ENCODE measurements at places on chromosomes 4 and X.

GRCh38 chr4:145481942-145482208, 222 bp downstream of the SMAD1 start:
- no peak for DNase-seq

- no peak for DNase-seq
These were observed 1.8 kb downstream of the SGMS2 start for GRCh38 chr4:107826421-107826980.

GRCh38 chr4:118348886-118349285, 3.9 kb downstream of the PRSS12 start:
- DNase-seq, result no peak

GRCh38 chr4:15836362-15836761, 58.2 kb downstream of the CD38 start:
- no peak for DNase-seq

- DNase-seq, result no peak
These were observed 150.4 kb downstream of the FRAS1 start for GRCh38 chr4:78207541-78207940.

- DNase-seq, result no peak
These were observed 70.8 kb downstream of the PTPN13 start for GRCh38 chr4:86664959-86665358.

DNA sequence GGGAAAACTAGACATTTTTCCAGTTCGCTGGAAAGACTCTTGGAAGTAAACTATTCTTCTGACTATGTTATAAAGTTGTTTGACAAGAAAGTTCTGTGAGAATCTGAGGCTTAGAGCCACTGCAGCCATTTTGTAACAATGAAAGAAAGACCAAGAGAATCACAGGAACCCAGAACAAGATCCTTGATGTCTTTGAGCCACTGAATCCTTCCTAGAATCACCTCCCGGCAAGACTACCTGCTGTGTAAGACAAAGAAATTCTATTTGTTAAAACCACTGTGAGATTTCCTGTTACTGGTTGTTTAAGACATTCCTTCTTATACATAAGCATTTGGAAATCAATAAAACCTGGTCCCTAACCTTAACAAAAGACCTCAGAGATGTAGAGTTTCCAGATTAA, 175.7 kb upstream of the RASGEF1B start:
- no peak for DNase-seq

DNA sequence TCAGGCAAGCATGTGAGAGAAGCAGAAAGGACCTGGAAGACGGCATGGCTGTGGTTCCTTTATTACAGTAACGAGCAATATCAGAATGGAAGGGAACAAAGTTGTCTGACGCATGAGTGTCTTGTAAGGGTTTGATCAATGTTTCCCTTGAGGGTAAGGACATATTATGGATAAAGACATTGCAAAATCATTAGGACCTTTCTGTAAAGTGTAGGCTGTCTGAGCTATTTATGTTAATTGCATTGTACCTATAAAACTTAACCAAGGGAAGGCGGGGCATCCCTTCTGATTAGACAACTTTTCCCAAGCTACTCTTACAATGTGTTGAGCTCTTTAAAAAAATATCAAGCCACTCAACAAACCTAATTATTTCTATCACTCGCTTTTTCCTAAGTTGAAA, 112.2 kb upstream of the JADE1 start:
- no peak for DNase-seq

GRCh38 chr4:154858166-154858565, 77.1 kb downstream of the RBM46 start:
- no peak for DNase-seq

GRCh38 chrX:42188730-42189129, 265.4 kb upstream of the CASK start:
- no peak for DNase-seq

DNA sequence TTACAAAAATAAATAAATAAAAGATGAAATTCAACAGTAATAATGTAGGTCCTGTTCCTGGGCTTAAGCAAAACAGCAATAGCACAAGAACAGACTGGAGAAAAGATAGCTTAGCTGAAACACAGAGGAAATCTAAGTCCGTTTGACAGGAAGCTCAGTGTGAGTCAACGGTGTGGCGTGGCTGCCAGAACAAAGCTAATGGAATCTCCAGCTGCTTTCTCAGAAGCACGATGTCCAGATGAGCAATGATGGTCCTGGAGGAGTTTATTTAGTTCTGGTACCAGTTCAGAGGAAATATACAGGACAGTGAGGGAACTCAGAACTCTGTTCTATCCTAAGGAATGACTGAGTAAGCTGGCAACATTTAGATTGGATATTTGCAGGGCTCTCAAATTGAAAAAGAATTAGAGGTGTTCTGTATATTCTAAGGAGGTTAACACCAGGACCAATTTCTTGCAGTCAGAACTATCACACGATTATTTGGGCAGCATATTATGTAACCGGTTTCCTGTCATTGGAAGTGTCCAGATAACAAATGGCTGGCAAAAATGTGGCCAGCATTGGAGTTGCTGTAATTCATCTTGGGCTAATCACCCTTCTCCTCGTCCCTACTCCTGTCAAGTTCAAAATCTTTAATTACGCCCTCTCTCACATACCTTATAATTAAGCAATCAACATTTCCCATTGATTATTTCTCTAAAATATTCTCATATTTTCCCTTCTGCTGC, 12.7 kb downstream of the GAB3 start:
- DNase-seq, result no peak

GRCh38 chrX:39012621-39013111, 211.4 kb downstream of the MID1IP1 start:
- DNase-seq, result no peak

- DNase-seq, result no peak
These were observed 154.4 kb upstream of the NOCT start for GRCh38 chr4:138861135-138861534.

DNA sequence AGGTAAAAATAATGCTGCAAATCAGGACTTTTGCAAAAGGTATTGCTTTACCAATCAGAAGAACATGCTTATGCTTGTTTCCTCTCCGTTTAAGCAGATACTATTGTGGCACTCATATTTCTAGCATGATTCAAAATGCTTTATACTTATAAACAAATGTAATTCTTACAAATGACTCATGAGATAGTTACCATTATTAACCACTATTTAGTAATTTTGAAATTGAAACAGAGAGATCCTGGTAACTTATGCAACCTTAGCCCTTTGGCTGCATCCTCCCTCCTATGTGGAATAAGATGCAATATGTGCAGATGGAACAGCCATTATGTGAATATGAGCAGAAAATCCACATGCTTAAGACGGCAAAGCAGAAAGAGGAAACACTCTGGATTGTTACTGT, 164.7 kb downstream of the PCDH18 start:
- no peak for DNase-seq

GRCh38 chr4:41957634-41958033, 22.4 kb downstream of the TMEM33 start:
- DNase-seq, result no peak

Data from cerebellum (tissue), 4 donors.